ENCODE measurements at places on chromosomes 4 and X.

DNA sequence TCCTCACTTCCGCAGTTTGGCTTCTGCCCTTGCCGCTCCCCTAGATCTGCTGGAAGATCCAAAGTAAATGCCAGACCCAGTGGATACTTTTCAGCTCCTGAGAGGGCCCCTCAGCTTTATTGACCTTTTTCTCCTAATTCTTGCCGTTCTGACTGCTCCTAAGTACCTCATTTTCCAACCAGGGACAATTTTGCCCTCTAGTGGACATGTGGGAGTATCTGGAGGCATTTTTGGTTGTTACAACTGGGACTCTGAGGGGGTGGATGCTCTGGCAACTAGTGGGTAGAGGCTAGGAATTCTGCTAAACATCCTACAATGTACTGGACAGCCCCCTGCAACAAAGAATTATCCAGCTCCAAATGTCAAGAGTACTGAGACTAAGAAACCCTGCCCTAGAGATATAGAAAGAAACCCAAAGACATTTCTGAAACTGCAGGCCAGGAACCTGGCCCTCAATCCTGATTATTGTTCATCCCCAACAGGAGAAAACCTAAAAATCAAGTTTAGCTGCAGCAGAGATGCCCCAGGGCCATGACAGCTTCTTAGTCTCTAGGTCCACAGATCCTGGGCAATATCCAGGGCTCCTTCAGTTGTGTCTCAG lies 3.4 kb downstream of the TEX13B start:
- no peak for DNase-seq

DNA sequence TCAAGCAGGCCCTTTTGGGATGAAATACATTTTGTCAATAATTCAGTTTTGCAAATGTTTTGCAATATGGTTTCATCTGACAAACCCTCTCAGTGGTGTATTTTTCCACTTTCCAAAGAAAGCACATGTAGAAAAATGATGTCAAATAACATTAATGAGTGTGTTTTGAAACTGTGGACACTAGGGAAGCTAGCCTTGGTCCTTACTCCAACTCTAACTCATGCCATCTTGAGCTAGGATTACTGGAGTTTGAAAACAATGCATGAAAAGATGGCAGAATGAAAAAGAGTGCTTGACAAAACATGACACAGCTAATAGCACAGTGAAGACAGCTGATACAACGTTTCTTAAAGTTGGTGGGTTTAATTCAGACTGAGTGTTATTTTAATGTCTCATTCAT lies 41.4 kb downstream of the HAND2 start:
- DNase-seq: no peak

DNA sequence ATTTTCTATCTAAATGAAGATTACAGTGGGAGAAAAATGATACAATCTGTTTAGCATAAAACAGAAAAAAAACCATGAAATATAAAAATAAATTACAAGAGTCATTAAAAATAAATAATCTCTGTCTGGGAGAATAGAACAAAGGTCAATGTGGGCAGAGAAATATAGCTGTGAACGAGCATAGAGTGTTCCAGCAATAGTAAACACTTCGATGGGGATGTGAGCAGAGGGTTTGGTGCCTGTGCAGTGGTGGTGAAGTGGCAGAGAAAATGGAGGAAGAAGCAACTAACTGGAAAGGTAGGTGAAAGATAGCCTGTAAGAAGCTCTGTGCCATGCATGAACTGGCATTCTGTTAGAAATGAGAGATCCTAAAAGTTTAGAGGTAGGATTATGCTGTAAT lies 64.9 kb downstream of the ANKRD50 start:
- no peak for DNase-seq

GRCh38 chr4:174362340-174362739 lies 78.6 kb downstream of the CEP44 start:
- DNase-seq: no peak

DNA sequence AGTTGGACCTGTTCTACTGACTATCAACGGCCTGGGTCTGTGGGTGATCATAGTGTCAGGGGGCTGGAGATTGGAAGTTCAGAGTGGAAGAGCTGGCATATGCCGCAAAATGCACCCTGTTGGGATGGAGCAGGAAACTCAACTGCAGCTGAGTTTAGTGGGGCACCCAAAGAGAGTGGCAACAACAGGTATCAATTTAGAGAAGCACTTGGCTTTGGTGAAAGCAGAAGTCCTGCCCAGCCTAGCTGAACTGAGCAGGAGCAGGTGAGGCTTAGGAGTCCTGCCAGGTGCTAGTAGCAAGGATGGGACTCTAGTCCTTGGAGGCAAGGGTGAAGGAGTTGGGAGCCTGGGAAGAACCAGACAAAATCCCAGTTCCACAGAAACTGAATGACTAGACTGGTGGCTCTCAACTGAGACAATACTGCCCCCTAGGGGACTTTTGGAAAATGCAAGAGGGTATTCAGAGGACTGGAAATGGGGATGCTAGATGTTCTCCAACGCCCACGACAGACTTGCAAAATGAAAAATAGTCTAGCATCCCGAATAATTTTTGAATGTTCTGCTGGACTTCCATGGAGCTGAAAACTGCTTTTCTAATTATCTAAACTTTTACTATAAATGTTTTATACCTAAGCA lies 49.4 kb downstream of the RTL9 start:
- peak; percentile 57 for DNase-seq

DNA sequence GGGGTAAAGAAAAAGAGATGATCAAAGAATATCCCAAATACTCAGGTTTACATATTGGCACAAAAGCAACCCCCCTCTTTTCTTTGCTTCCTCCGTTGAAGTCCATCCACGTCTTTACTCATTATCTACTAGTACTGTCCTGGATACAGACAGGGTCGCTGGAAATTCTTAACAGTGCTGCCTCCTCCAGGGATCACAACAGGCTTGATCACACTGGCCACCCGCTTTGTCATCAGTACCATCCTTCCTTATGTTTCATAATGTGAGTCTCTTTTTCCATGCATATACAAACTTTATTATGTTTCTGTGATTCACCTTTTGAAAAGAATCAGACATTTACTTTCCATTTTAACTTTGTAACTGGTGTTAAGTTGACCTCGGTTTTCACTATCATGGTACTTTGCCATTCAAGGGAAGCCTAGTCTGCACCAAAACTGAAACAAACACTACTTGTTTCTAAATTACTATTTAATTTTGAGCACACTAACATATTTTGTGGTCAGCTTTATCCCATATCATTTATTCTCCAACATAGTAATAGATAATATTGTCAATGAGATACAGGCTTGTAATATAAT lies 387.5 kb upstream of the PPP1R2C start:
- no peak for DNase-seq

GRCh38 chr4:121330180-121330665 lies 50.6 kb downstream of the QRFPR start:
- DNase-seq: no peak

GRCh38 chr4:126756050-126756829 lies 876.5 kb upstream of the INTU start:
- DNase-seq: no peak

- no peak for DNase-seq
Observed at GRCh38 chr4:168411318-168412150, 68.8 kb downstream of the DDX60L start.

- no peak for DNase-seq
Observed at GRCh38 chr4:20151436-20151835, 100.3 kb upstream of the SLIT2 start.

- no peak for DNase-seq
Observed at GRCh38 chrX:109190542-109190941, 291.3 kb downstream of the GUCY2F start.

DNA sequence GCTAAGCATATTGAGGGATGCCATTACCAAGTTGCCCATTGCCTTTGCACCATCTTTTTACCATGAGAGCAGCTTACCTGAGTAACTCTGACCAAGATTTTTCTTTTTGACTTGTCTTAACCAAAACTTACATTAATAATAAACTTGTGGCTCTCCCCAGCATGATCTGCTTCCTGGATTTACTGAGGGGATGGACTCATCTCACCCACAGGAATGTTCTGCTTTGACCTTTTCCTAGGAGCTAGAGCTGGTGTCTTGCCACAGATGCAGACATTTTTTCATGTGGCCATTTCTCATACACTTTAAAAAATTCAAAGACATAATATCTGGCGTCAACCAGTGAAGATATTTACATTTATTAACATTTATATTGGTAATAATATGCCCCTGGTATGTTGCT lies 79.2 kb upstream of the EFHC2 start:
- DNase-seq: no peak

GRCh38 chrX:826448-826847 lies 195.9 kb downstream of the SHOX start:
- DNase-seq: no peak

DNA sequence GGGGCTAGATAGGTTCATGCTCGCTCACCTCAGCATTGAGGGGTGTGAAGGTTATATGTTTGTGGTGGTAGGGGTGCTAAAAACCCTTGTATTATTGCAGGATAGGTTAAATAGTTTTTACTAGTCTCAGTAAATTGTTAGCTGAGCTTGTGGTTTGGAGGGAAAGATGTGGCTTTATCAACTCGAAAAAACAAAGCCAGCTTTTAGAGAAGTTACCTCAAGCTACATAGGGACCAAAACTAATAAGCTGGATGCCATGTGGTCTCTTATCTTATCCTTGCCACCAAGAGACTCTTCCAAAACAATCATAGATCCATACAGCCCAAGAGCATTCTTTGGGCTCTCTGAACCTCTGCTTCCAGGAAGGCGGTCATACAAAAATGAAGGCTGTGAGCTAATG lies 29.2 kb downstream of the MSN start:
- DNase-seq: no peak

GRCh38 chr4:120919358-120919757 lies 3.2 kb downstream of the PRDM5 start:
- DNase-seq: no peak

GRCh38 chr4:130722361-130722760 lies 1626.4 kb downstream of the C4orf33 start:
- DNase-seq: no peak

DNA sequence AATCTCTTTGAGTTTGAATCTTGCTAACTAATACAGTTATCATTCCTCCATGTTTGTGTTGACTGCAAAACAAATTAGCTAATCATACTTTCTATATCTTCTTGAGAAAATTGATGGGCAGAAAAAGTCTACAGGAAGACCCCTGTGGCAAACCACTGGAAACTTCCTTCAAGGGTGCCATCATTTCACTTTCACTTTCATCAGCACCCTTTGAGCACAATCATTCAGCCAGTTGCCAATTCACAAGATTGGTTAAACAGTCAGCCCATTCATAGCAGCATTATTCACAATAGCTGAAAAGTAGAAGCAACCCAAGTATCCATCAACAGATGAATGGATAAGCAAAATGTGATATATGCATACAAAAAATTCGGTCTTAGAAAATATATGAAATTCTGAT lies 101.5 kb downstream of the CCDC160 start:
- no peak for DNase-seq

DNA sequence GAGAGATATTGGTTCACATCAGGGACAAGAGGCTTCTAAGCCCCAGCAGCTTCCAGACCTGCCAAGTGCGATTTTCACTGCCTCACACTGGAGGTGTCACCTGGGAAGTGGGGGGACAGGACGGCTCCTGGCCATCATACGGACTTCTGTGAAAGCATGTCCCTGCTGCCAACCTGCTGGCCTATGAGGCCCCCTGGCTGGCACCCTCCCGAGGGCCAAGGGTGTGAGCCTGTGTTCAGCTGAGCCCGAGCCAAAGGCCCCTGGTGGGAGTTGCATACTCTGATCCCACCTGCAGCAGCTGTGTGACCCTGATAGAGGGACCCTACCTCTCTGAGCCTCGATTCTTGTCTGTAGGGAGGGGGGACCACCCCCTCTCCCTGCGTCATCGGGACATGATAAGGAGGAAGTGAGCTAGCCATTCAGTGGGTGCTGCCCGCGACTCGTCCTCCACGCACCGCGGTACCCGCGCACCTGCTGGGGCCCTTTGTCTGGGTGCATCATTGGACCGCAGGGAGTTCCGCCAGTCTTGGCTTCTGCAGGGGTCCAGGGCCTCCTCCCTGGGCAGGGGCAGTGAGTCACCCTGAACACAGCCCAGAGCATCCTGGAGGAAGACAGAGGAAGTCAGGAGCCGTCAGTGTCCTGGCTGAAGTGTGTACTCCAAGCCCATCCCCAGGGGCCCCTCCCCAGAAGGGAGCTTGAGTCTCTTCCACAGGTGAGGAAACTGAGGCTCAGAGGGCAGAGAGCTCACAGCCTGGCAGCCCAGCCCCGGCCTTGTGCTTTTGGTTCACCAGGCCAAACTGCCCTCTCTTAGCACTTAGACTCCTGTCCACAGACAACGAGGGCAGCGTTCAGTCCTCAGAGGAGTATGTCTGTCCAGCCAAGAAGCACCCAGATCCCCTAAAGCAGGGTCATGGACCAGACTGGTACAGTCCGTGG lies 24.1 kb downstream of the C4orf50 start:
- no peak for DNase-seq

GRCh38 chr4:173025131-173025530 lies 143.5 kb upstream of the GALNT7 start:
- no peak for DNase-seq

- no peak for DNase-seq
Observed at GRCh38 chr4:183591301-183591700, 67.7 kb downstream of the RWDD4 start.

DNA sequence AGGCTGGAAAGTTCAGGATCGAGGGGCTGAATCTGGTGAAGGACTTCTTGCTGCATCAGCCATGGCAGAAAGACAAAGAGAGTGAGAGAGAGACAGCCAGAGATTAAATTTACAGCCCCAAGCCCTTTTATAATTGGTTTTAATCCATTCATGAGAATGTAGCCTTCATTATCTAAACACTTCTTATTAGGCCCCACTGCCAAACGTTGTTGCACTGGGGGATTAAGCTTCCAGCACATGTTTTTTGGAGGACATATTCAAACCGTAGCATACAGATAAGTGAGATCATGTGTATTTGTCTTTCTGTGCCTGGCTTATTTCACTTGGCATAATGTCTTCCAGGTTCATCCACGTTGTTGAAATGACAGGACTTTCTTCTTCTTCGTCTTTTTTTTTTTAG lies 524.7 kb downstream of the SPRY1 start:
- no peak for DNase-seq

DNA sequence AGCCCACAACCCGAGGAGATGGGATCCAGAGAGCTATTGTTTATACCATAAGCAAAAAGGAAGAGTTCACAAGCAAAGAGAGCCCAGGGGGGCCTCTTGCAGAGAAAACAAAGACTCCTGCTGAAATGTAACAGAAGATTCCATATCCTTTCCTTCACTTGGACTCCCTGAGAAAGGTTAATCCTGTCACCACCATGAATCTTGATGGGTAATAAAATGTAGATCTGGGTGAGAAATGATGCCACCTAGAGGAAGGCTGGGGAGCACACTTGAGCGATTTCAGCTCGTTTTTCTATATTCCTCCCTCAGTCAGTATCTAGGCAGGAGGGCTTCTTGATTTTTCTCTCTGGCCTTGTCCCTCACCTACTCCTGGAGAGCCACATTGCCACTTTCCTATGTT lies 10.2 kb upstream of the KCNE5 start:
- DNase-seq: no peak

- no peak for DNase-seq
Observed at GRCh38 chrX:42694260-42694815, 83.6 kb downstream of the PPP1R2C start.

- no peak for DNase-seq
Observed at GRCh38 chr4:144531841-144532240, 114.1 kb upstream of the HHIP start.

GRCh38 chrX:8204943-8205342 lies 33.9 kb upstream of the VCX2 start:
- no peak for DNase-seq

- DNase-seq: no peak
Observed at GRCh38 chr4:168057412-168057811, 34.9 kb upstream of the ANXA10 start.

- DNase-seq: no peak
Observed at GRCh38 chr4:1775731-1776500, 17.2 kb upstream of the FGFR3 start.

- DNase-seq: no peak
Observed at GRCh38 chr4:128866691-128867090, 57.2 kb downstream of the JADE1 start.
